Activated CD8-positive, alpha-beta memory T cell treated with anti-CD3 and anti-CD28 coated beads, Interleukin-2, amount 50 U/mL, for 4 hours (primary cell): ENCODE measurements at places on chromosomes 13 and 19.

GRCh38 chr13:28357911-28358433 is 137.0 kb downstream of the FLT1 start:
- no peak for DNase-seq

DNA sequence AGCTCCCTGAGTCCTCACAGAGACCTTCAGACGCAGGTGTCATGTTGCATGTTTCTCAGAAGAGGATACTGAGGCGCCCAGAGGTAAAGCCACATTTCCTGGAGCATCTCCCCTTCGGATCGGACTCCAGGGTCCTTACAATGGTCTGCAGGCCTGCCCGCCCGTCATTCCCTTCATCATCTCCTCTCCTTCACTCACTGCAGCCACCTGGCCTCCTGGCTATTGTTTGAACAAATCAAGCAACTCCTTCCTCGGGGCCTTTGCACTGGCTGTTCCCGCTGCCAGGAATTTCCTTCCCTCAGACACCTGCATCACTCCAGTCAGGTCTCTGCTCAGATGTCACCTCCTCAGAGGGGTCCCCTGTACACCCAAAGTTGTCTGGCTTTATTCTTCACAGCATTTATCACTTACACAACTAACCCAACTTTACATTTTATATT is 20.3 kb downstream of the CEACAM16 start:
- DNase-seq, result no peak

DNA sequence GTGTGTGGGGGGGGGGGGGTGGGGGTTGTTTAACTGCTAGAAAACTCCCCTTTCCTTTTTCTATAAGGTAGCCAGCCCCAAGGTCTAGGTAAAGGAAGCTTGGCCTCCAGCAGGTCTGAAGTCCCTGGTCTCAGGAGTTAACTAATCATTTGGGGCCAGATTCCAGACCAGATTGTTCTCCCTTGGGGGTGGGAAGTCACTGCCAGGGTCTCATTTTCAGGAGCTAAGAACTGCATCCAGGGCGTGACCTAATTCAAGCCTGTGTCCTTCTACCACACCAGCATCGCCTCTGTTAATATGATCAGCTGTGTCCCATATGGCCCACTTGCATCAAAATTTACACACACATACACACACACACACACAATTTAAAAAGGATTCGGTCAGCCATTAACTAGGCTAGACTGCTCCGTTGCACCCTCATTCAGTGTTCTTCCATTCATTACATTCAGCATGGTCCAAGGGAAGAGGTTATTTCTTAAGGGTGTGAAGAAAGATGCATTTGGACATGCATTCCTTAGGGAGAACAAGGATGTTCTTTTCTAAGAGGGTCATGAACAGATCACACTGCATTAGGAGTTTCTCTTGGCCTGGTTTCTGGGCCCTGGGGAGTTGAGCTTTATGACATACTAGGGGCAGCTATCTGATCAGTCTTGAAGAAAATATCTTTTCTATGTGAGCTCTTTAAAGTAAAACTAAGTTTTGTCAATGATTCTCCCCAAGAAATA is 91.0 kb downstream of the FGF14 start:
- DNase-seq, result no peak

DNA sequence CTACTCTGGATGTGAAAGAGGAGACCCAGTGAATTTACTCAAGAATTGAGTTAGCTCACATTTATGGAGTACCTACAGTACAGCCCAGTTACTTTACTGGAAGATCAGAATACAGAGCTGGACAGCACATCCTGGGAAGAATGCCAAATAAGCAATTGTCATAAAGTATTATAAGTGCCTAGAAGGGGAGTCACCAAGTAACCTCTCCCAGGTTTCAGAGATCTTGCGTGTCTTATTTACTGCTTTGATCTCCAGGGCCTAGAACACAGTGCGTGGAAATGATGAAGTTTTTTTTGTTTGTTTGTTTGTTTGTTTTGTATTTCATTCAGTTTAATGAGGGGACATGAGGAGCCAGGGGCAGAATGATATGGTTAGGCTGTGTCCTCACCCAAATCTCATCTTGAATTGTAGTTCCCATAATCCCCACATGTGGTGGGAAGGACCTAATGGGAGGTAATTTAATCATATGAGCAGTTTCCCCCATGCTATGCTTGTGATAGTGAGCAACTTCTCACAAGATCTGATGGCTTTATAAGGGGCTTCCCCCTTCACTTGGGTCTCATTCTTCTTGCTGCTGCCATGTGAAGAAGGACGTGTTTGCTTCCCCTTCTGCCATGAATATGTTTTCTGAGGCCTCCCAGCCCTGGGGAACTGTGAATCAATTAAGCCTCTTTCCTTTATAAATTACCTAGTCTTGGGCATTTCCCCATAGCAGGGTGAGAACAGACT is 5.2 kb downstream of the GARRE1 start:
- DNase-seq, result no peak

DNA sequence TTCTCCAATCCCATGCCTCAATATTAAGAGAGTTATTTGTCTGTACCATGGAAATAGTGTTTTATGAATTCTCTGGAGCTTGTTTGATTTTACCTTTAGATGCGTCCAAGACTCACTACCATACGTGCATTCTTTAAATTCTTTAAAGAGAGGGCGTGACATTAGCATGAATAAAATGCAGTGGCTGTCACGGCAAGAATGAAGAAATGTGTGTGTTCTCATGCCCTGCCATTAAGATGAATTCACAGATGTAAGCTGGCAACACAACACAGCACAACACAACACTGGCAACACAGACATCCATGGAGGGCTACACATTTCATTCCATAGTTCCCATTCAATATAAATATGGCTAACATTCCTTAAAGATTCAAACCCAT is 213.4 kb downstream of the ENOX1 start:
- DNase-seq, result no peak

DNA sequence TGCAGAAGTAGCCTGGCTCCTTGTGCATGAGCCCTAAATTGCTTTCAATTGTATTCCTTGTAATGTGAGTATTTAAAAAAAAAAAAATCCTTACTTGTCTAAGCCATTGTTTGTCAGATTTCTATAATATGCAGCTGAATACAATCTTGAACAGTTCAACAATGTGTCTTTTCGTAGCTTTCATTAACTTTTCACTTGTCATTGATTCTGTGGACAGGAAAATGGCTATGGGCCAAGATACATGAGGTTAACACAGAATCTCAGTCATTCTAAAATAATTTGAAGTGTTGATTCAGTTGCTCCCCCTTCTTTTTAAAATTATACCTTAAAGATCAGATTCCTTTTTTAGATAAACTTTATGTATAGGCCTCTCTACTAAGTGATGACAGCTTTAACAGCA is 395.8 kb upstream of the KLF12 start:
- DNase-seq, result no peak
